ENCODE measurements at places on chromosomes 7 and 10. TPM values are rescaled to one million over a fixed set of nuclear protein-coding genes. Genes with fewer than 3 reads are reported as not detected.

Gene ADRB1
- total RNA-seq, result 1.1 TPM

Gene VAX1
- 1.5 TPM for total RNA-seq

Gene PDE6C
- total RNA-seq, result not detected

Gene PTF1A
- not detected for total RNA-seq

Gene MPP7
- total RNA-seq, result 0.09 TPM

Gene NXPH1
- not detected for total RNA-seq

Gene CYP2C19
- total RNA-seq, result not detected

Measured in A549 treated with dexamethasone at 1 μM for 4 hours (cell line).